ENCODE measurements at places on chromosomes 5 and 9.
A peak's percentile ranks its signal among the peaks of the same experiment; 100 is the strongest.

GRCh38 chr5:157703736-157704135 lies 27.5 kb upstream of the THG1L start:
- no peak for DNase-seq

- DNase-seq: no peak
These were observed 37.2 kb downstream of the RCL1 start for GRCh38 chr9:4829969-4830368.

GRCh38 chr5:79130781-79131180 lies 19.2 kb downstream of the BHMT start:
- DNase-seq: no peak

- no peak for DNase-seq
These were observed 121.7 kb upstream of the SEMA6A start for GRCh38 chr5:116696366-116696765.

- DNase-seq: no peak
These were observed 25.7 kb downstream of the DPYSL3 start for GRCh38 chr5:147483961-147484707.

- DNase-seq: no peak
These were observed 115.1 kb downstream of the ESM1 start for GRCh38 chr5:54870271-54870670.

GRCh38 chr5:15791274-15791673 lies 291.3 kb downstream of the FBXL7 start:
- DNase-seq: no peak

- no peak for DNase-seq
These were observed 11.9 kb downstream of the GBGT1 start for GRCh38 chr9:133151601-133152525.

DNA sequence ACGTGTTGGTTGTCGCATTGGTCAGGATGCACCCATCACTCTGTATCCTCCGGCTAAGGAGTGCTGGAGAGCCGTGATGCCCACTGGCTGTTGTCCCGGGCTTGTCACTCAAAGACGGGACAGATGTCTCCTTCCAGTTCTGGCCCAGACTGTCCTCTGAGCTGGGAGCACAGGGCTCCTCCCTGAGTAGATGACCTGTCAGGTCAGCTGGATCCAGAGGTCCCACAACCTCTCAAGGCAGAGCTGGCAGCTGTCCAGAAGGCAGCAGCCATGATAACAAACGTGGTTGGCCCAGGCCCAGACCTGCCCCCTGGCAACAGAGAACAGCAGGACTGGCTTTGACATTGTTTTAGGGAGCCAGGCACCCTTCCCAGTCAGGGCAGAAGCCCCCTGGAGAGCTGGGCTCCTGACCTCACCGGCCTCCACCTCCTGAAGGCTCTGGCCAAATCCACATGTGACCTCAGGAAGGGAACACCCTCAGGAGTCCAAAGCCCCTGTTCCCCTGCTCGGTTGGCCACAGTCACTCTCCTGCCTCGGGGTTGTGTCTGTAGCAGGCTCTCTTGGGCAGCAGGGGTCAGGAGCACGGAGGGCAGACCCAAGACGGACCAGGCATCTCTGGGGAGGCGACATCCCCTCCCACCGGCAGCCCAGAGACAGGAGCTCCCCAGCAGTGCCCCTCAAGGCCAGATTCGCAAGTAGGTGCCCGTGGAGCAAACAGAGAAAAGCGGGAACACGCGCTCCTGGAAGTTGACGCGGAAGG lies 10.3 kb downstream of the TRIM7 start:
- DNase-seq: no peak

- no peak for DNase-seq
These were observed 85.3 kb downstream of the SLC38A9 start for GRCh38 chr5:55626790-55627189.

- no peak for DNase-seq
These were observed 89.8 kb downstream of the LHX2 start for GRCh38 chr9:124101215-124101968.

DNA sequence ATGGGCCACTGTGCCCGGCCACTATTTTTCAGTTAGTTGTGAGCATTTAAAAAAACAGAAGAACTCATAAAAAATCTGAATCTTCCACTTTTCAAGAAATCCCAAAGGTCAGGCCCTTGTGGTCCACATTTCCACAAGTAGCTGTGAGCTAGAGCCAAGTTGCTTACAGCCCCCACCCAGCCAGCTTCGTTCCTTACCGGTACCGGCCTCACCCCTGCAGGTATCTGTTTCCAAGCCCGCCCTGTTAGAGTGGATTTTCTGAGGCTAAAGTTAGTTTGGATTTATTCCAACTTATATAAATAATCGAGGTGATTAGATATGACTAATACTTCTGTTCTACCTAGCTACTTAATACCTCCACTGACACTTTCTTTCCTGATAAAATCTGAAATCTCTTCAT lies 81.0 kb downstream of the F2RL2 start:
- DNase-seq: no peak

DNA sequence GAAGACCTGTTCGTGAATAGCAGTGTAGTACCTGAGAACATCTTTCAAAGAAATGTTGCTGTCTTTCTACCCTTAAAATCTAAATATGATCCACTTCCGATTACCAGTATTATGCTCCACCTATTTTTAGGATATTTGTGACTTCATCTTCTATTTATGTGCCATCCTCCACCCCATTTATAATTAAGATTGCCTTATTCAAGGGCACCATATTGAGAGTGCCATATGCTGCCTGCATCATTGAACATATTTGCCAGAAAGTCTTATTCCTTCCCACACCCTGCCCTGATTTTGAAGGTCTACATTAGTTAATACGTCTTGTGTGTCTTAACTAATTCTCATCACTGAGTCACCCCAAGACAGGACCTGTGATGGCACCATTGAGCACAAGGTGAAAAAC lies 1076.7 kb downstream of the CDH12 start:
- no peak for DNase-seq

- DNase-seq: no peak
These were observed 270.2 kb upstream of the IRX1 start for GRCh38 chr5:3325201-3325971.

DNA sequence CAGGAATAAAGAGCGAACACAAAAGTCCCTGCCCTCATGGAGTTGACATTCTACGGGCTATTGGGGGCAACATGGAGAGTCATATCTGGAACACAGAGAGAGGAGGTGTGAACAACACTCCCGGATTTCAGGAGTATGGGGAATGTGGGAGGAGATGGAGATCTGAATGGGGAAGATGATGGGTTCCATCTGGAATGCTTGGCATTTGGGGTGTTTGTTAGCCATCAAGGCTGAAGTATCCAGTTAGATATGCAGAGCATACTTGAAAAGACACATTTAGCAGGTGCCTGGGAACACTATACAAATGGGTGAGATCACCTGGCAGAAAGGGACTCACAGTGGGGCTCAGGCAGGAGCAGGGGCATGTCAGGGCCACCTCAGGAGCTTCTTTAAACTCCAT lies 61.1 kb downstream of the EGFLAM start:
- DNase-seq: no peak

DNA sequence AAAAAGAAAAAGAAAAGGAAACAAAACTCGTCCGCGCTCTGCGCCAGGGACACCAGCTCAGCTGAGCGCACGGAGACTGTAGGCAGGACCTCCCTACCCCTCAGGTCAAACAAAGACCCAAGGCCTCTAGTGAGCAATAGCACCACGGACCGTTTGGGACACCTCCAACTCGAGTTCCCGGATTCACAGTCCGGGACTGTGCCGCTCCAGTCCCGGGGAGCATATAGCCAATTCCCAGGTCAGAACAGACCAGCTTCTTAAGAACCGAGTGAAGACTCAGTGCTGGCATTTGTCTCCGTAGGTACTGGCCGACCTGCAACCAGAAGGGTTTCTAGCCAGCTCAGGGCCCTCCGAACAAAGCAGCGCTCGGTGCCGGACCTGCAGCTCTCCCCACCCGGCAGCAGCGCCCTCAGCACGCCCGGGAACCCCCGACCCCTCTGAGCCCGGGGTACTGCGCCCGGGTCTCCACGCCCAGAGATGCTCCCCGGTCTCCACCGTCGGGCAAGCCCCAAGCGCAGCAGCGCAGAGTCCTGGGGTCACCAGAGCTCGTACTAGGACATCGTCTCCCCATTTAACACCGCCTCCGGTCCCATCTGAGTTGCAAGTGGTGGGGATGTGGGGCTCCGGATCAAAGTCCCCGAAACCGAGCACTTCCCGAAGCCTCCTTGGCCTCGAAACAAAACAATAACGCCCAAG lies 591 bp downstream of the ABCA1 start:
- DNase-seq: no peak

GRCh38 chr5:55290991-55291390 lies 16.5 kb downstream of the DHX29 start:
- DNase-seq: no peak

GRCh38 chr5:51657340-51658240 lies 274.3 kb downstream of the ISL1 start:
- no peak for DNase-seq

DNA sequence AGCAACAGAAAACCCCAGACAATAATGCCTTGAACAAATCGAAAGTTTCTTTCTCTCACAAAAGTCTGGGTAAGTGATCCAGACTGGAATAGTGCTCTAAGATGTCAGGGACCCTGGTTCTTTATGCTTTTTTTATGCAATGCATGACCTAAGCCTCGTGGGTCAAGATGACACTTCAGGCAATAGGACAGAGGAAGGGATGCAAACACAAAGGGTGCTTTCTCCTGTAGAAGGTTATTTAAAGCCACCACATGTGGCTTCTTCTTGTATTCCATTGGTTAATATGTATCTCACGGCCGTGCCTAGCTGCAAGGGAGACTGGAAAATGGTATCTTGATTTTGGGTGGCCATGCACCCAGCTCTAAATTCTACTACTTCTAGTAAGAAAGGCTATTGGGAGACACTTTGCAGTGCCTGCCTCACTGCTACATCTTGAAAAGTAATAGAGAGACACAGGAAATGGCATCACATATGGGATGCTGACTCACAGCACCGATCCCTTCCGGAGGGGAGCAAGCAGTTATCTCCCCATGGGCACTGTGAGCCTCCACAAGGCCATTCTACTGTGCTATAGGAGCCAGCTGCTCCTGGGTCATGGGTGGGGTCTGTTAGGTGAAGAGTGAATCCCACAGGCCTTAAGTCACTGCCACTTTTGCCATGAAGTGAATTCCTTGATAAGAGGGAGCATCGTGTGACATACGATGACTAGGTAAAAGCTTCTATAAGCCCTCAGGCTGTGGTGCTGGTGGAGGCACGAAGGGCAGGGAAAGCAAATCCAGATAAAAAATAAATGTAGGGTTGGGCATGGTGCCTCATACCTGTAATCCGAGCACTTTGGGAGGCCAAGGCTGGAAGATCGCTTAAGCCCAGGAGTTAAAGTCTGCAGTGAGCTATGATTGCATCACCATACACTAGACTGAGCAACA lies 32.5 kb upstream of the RAB14 start:
- no peak for DNase-seq

DNA sequence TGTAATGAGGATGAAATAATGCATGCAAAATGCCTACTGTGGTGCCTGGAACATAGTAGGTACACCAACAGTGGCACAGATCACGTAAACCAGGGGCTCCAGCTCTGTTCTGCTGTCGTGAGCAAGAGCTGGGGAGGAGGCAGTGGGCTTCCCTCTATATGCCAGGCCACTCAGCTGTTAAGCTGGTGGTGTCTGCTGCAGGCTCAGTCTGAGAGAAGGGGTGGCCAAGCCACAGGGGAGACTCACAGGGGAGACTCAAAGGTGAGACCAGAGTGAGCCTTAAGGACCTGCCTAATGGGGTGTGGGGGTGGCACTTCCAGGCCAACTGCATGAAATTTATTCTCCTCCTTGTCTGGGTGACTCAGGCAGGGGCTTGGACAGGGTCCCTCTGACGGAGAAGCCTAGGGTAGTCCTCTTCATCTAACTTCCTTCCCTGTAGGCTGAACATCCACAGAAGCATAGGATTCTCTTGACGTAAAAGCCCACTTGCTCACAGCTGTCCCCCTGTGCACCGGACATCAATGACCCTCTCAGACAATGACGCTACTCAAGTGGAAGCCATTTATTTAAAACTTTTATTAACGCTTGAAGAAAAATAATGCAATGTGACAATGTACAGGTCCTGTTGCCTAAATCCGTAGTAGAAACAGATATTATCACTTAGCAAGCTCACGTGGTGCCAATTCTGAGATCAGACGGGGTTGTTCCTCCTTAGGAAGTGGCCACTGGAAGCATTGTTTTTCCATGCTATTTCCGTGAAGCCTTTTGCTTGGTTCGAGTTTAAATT lies 13.9 kb downstream of the STC2 start:
- DNase-seq: no peak

DNA sequence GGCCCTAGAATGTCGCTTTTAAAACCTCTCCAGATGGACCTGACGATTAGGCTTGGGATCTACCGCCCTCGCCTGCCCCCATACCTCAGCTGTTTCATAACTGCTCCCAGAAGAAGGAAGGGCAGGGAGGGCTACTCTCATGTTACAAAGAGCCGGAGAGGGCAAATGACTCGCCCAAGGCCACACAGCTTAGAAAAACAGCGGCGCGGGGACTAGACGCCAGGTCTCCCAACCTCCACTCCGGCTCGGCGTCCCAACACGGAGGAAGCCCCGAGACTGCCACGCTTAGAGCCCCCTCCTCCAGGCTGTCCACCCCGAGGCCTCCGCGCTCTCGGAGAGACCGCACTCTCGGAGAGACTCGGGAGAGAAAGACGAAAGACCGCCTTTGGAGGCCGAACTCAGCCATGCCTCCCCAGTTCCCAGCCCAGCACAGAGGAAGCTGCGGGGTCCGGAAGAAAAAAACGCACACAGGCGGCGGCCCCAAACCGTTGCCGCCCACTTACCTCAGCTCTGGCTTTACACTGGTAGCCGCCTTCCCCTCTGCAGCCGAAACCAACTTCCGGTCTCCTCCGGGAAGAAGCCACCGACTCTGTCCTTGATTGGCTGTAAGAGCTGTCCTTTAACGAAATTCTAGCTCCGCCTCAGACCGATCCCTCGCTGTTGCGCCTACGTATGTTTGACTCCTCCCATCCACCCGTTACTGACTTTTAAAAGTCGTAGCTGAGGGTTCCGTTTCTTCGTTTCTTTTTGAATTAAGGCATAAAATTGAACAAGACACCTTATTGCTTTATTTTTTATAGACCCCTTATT lies at the start of gene MED7:
TSS of gene MED7 (minus strand) at position 549 of the 810 bp plus-strand sequence. CDS start 3,434 bp downstream, outside the sequence.
- peak; percentile 70 for DNase-seq

GRCh38 chr5:15646371-15646770 lies 146.4 kb downstream of the FBXL7 start:
- no peak for DNase-seq

GRCh38 chr9:19119801-19120440 lies 7.4 kb downstream of the PLIN2 start:
- DNase-seq: no peak

- DNase-seq: no peak
These were observed 63.1 kb upstream of the RANBP6 start for GRCh38 chr9:6078382-6079105.
